Vagina (tissue), 2 donors: ENCODE measurements at places on chromosomes 2 and 18.
A peak's percentile ranks its signal among the peaks of the same experiment; 100 is the strongest.

GRCh38 chr2:235091983-235092382 lies 140.2 kb downstream of the SH3BP4 start:
- no peaks in the 10 kb centered on the region for H3K4me1 ChIP-seq
- H3K4me3 ChIP-seq: no peak overlapping the region
- no peak for DNase-seq
- no peaks in the 10 kb centered on the region for H3K27me3 ChIP-seq
- no peaks in the 10 kb centered on the region for H3K36me3 ChIP-seq

- H3K27ac ChIP-seq: no peak overlapping the region
- H3K4me3 ChIP-seq: no peak overlapping the region
- no peaks in the 10 kb centered on the region for H3K36me3 ChIP-seq
Observed at GRCh38 chr2:121904656-121905055, 149.2 kb downstream of the TSN start.

DNA sequence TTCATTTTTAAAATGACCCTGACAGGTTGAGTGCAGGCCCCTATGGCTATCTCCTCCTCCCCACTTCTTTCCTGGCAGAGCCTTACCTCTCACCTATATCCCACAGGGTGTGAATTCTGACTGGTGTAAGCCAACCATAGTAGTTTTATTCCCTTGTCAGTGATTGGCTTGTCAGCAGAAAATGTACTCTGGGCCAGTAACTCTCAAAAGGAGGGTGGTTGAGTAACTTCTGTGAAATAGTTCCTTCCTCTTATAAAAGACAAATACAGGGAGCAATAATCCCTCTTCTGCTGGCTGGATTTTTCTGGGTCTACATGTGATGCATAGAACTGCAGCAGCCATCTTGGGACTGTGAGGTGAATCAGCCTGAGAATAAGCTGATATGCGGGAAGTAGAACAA lies 83.4 kb downstream of the RAPH1 start:
- H3K27ac ChIP-seq: no peak overlapping the region
- no peaks in the 10 kb centered on the region for H3K4me1 ChIP-seq
- DNase-seq: no peak
- H3K36me3 ChIP-seq: peaks cover 36% of the 10 kb centered on the region
- no peaks in the 10 kb centered on the region for H3K27me3 ChIP-seq

GRCh38 chr18:10860928-10861327 lies 288.4 kb downstream of the PIEZO2 start:
- H3K4me1 ChIP-seq: no peaks in the 10 kb centered on the region
- peak overlapping the region; percentile 24 for H3K27ac ChIP-seq
- no peaks in the 10 kb centered on the region for H3K36me3 ChIP-seq
- no peak overlapping the region for H3K4me3 ChIP-seq
- H3K27me3 ChIP-seq: no peaks in the 10 kb centered on the region

DNA sequence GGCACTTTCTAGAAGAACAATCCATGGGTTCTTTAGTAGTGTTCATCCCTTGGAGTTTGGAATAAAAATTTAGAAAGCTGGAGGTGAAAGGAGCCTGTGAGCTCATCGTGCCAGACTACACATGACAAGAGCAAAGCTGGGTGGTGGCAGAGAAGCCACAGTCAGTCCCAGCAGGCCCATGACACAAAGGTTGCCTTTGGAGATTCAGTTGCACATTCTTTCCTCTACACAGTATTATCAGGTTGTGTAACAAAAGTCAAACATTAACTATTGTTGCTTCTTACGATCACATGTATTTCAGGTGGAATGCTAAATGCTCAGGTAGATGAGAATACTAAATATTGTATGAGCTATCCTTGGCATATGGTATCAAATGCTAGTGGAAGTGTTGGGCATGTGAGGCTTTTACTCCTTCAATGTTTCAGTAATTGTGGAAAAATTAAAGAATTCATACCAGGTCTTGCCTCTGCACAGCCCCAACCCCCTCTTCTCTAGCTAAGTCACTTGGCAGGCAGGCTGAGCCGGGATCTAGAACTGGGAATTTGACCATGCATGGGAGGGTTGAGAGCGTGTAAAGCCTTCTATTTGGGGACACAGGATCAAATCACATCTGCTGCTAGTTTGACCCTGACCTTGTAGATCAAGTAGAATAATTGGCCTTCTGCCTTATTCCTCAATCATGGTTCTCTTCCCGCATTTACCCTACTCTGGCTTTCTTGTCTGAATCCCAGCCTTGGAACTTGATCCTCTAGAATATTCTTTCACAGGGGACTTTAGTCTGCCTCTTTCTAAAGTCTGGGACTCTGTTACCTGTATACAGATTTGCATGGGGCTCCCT lies 230.9 kb downstream of the GCA start:
- no peaks in the 10 kb centered on the region for H3K36me3 ChIP-seq
- no peaks in the 10 kb centered on the region for H3K4me1 ChIP-seq
- no peaks in the 10 kb centered on the region for H3K27me3 ChIP-seq
- no peak overlapping the region for H3K27ac ChIP-seq
- no peak for DNase-seq
- H3K4me3 ChIP-seq: no peak overlapping the region

DNA sequence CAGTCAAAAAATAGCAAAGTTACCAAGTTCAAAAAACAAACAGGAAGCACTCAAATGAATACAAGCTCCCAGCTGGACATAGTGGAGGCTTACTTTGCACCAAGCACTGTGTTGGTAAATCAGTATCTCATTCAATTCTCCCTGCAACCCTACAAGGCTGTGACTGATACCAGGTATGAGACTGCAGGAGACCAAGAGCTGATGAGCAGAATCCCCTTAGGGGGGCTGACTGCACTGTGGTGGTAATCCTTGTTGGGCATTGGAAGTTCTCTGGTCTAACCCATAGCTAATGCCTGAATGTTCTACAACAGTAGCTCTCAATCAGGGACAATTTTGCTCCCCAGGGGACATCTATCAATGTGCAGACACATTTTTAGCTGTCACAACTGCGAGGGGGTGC lies 26.0 kb downstream of the CDH2 start:
- DNase-seq: no peak
- H3K36me3 ChIP-seq: no peaks in the 10 kb centered on the region
- no peak overlapping the region for H3K4me3 ChIP-seq
- no peaks in the 10 kb centered on the region for H3K4me1 ChIP-seq
- H3K27me3 ChIP-seq: no peaks in the 10 kb centered on the region

GRCh38 chr18:46220116-46220515 lies 115.9 kb downstream of the HAUS1 start:
- no peak overlapping the region for H3K4me3 ChIP-seq
- H3K36me3 ChIP-seq: peaks cover 13% of the 10 kb centered on the region
- no peaks in the 10 kb centered on the region for H3K27me3 ChIP-seq
- no peak overlapping the region for H3K27ac ChIP-seq
- peaks cover 10% of the 10 kb centered on the region for H3K4me1 ChIP-seq
- DNase-seq: no peak

GRCh38 chr18:31116853-31117595 lies 14.8 kb upstream of the DSC2 start:
- no peak for DNase-seq
- no peaks in the 10 kb centered on the region for H3K4me1 ChIP-seq
- no peaks in the 10 kb centered on the region for H3K36me3 ChIP-seq

DNA sequence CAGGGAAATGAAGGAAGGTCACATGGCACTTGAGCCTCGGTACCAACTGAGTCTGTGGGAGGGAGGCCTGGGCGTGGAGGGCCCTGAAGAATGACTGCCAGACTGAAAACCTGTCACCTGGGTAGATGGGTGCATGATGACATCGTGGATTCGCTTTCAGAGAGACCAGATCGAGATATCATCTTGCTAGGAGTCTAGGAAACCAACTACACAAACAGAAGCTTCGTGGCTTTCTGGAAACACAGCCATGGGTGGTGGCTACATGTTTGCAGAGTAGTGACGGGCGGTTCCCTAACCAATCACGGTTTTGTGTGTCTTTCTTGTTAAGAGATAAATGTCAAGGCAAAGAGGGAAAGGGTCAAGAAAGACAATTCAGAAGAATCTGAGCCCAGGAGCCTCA lies 155.0 kb downstream of the EIPR1 start:
- no peak overlapping the region for H3K4me3 ChIP-seq
- no peaks in the 10 kb centered on the region for H3K4me1 ChIP-seq
- DNase-seq: no peak
- no peak overlapping the region for H3K27ac ChIP-seq
- H3K27me3 ChIP-seq: no peaks in the 10 kb centered on the region
- no peaks in the 10 kb centered on the region for H3K36me3 ChIP-seq

DNA sequence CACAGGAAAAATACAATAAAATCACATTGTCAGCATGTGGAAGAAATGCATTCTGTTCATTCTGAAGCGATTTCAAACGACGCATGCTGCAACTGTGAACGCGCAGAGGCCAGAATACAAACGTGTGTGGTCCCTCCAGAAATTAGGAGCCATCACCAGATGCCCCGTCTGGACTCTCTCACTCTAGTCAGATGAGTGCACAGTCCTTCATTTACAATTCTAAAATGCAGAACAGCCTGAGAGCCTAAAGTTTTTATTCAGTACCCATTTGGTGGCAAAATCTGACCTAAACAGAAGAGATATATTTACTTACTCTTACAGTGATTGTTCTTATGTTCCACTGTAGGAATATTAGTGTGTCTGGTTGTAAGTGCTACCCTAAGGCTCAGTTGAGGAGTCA lies 36.6 kb downstream of the FAM228A start:
- H3K4me1 ChIP-seq: no peaks in the 10 kb centered on the region
- H3K27ac ChIP-seq: no peak overlapping the region
- no peaks in the 10 kb centered on the region for H3K36me3 ChIP-seq

DNA sequence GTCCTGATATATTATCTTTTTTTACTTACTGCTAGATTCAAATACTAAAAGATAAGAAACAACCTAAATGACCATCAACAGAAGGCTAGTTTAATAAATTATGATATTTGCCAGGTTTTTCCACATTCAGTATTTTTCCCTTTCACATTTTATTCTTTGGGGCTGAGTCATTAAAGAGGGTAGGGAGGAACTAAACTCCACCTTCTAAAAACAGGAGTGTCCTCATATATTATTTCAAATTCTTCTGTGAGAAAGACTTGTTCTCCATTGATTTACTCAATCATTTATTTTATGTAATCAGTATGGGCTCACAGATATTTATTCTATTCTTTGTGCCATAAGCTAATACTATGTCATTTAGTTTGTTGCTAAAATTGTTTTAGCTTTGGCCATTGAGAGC lies 9.0 kb downstream of the HDHD2 start:
- no peaks in the 10 kb centered on the region for H3K36me3 ChIP-seq
- H3K27ac ChIP-seq: no peak overlapping the region
- DNase-seq: no peak

GRCh38 chr2:196249860-196250259 lies 78.5 kb upstream of the STK17B start:
- no peak overlapping the region for H3K27ac ChIP-seq
- no peak for DNase-seq
- H3K4me3 ChIP-seq: no peak overlapping the region
- peaks cover 15% of the 10 kb centered on the region for H3K4me1 ChIP-seq

DNA sequence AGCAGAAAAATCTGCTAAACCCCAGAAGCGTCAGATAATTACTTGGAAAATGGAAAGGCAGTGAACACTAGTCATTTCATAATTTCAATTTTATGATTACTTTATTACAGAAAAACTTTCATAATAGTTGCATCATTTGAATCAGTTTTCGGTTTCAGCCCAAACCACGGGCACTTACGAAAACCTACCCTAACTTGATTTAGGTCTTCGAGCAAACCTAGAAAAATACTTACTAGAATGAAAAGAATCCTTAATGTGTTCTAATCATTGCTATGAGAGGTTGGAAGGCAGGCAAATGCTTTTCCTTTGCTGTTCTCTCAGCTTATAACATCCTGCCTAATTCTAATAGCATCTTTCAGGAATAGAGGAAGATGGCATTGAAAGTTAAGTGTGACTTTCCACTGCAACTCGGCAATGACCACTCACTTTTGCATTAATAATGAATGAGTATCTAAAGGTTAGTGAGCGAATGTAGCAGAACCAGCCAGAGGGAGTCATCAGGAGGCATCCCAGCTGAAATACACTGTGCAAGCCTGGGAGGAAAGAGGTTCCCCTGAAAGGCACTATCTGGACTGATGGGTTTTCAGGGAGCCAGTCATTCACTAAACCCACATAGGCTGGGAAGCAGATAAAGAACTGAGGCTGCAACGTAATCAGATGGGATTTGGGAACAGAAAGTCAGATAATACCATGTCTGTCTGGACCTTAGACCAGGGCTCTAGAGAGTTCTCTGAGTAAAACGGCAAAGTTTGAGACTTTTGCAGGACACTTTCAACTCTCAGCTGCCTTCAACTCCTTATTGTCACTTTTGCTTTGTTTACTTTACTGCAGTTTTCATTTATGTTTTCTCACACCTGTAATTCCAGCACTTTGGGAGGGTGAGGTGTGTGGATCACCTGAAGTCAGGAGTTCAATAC lies 520.8 kb downstream of the RNF144A start:
- no peaks in the 10 kb centered on the region for H3K36me3 ChIP-seq
- H3K4me1 ChIP-seq: no peaks in the 10 kb centered on the region
- no peak for DNase-seq
- H3K27ac ChIP-seq: no peak overlapping the region
- no peaks in the 10 kb centered on the region for H3K27me3 ChIP-seq
- H3K4me3 ChIP-seq: no peak overlapping the region

DNA sequence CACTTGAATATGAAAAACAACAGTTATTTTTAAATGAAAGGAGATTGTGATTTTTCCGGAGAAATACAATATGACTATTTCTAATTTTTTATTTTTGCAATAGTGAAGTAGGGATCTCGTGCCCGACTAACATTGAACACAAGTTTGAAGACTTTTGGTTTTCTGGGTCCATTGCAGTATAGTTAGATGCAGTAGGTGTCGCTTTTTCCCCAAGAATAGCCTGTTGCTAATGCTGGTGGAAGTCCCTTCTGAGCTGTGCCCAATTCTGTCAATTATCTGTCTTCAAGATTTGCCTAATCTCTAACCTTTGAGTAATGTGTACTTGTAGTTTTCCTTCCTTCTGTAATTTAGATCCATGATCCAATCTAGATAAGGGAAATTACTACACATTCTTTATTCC lies 36.5 kb downstream of the SEMA4F start:
- H3K36me3 ChIP-seq: no peaks in the 10 kb centered on the region
- H3K27ac ChIP-seq: no peak overlapping the region
- H3K4me3 ChIP-seq: no peak overlapping the region
- H3K27me3 ChIP-seq: no peaks in the 10 kb centered on the region
- H3K4me1 ChIP-seq: no peaks in the 10 kb centered on the region
- DNase-seq: no peak

GRCh38 chr2:121771976-121772742 lies 16.7 kb downstream of the TSN start:
- H3K4me3 ChIP-seq: no peak overlapping the region
- DNase-seq: no peak
- H3K27ac ChIP-seq: no peak overlapping the region
- no peaks in the 10 kb centered on the region for H3K36me3 ChIP-seq
- no peaks in the 10 kb centered on the region for H3K27me3 ChIP-seq
- H3K4me1 ChIP-seq: no peaks in the 10 kb centered on the region

GRCh38 chr2:45748239-45748638 lies 96.8 kb downstream of the PRKCE start:
- H3K4me3 ChIP-seq: no peak overlapping the region
- H3K4me1 ChIP-seq: peaks cover 35% of the 10 kb centered on the region
- DNase-seq: no peak
- H3K27ac ChIP-seq: peak overlapping the region; percentile 63
